KBM-7 (cell line): ENCODE measurements at places on chromosomes 12 and 14.

DNA sequence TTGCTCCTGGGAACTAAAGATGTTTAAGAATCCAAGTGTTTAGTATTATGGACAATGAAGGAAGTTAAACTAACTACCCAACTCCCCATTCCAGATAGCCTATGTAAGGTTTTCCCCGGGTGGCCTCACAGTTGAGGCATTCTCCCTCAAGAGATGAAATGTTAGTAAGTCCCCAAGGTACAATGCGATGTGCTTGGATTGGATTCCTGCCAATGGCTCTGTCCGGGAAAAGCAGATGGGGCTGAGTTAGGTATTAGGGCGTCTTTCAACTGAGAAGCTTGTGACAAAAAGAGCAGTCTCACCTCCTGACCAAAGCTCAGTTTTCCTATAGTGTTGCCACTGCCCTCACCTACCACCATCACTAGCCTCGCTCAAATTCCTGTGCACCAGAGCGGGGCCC, 64.8 kb upstream of the E2F7 start:
- no peak for DNase-seq

GRCh38 chr12:31874961-31875608, 84.1 kb upstream of the RESF1 start:
- DNase-seq, result peak; percentile 90

DNA sequence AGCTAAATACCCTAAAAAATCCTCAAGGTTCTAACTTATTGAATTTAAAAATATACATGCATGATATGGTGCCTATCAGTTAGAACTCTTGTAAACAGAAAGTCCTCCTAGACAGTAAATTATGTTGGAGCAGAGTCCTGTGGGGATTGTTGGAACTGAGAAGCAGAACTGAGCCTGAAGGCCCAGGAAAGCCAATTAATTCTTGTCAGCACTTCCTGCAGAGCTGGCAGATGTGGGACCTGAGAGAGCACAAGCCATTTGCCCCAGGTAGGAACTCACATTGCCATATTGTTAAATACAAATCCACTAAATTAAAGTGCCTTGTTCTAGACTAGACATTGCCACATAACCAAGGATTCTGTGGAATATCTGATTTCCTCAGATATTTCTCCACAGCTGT, 117.1 kb downstream of the RTN1 start:
- DNase-seq, result no peak

GRCh38 chr14:106459971-106460730, 933.8 kb downstream of the TMEM121 start:
- DNase-seq, result peak; percentile 38

DNA sequence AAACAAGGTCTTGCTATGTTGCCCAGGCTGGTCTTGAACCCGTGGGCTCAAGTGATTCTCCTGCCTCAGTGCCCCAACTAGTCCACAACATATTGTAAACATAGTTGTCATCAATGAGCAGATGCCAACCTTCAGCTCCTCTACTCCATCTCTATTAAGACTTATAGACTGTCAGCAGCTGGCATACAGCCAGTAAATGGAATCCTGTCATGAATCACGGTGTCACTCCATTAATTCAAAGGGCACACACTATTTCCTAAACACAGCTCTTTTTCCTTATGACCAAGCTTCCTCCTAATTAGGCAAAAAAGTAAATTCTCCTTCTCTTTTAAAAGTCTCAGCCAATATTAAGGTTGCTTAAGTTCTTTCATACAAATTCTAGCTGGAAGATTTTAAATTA, 111.2 kb downstream of the ITPR2 start:
- DNase-seq, result no peak

- DNase-seq, result no peak
These were observed 30.3 kb downstream of the NDUFA12 start for GRCh38 chr12:94973221-94973620.

GRCh38 chr14:24631749-24632335, 2.1 kb downstream of the GZMB start:
- no peak for DNase-seq

DNA sequence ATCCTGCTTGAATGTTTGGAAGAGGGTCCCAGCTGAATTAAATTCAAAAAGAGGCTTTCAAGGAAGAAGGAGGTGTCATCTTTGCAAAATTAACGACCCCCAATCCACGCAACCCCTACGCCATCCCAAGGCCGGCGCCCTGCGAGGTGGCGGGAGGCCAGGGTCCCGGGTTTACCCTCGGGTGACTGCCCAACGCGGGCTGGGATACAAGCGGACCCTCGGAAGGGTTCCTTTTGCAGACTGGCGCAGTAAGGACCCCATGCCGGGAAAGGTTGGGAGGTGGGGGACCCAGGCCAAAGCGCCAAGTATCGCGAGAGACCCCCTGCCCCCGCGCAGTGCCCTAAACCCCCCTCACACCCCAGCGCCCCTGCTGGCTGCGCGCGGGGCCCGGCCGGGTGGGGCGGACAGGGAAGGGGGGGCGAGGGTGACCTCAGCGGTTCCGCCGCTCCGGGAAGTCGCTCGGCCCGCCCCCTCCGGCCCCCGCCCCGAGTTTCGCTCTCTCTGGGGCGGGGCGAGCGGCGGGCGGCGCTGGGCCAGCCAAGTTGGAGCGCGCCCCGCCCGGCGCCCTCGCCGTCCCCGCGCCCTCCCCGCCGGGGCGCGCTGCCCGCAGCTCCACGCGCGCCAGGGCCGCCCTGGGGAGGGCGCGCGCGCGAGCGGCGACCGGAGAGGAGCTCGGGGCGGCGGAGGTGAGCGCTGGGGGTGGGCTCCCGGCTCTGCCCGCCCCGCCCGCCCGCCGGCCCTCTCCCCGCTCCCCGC, 708 bp upstream of the ZBTB42 start:
- DNase-seq, result peak; percentile 51

DNA sequence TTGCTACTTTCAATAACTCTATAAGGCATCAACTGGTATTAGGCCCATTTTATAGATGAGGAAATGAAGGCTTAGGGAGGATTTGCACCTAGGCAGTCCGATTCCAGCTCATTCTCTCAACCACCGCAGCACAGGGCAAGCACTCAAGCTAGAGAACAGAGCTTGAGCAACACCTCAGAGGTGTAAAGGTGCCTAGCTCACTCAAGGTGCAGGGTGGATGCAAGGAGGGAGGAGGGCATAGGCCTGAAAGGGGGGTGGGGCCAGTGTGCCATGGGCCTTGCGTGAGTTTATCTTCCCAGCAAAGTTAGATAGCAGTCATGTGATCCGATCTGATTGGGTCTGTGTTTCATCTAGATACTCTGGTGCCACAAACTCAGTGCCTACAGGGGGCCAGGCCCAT, 10.2 kb upstream of the EMP1 start:
- no peak for DNase-seq

DNA sequence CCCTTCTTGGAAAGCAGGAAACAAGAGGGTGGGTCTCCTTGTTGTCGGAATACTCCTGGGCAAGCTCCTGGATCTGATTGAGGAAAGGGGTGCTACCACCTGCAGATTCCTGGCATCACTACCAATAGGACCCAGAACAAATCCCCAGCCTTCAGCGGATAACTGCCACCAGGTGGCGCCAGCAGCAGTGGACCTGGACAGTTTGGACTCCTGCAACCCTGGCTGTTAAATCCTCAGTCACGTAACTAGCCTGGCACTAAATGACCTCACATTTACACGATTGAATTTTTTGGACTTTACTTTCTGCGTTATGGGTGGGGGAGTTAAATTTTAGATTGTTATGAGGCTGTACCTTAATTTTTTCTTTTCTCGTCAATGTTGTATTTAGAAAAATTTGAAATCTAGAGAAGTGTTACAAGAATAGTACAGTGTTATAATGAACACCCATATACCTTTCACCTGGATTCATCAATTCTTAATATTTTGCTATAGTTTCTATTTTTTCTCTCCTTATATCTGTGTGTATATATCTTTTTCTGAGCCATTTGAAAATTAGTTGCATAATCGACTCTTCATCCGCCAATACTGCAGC, 95.6 kb downstream of the GAS2L3 start:
- DNase-seq, result peak; percentile 71

GRCh38 chr14:59356767-59357166, 108.4 kb downstream of the GPR135 start:
- DNase-seq, result no peak

DNA sequence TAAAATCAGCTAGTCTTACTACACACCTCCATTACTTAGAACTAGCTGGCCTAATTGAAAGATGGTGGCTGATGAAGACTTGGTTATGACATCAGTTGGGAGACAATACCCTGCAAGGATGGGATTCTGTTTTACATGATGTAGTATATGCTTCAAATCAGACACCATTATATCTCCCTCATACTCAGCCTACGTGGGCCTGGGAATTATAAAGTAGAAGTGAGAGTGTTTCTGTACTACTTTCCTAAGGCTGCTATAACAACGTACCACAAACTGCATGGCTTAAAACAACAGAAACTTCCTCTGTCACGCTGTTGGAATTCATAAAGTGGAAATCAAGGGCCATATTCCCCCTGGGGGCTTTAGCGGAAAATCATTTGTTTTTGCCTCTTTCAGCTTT, 190.4 kb downstream of the PAH start:
- no peak for DNase-seq

- no peak for DNase-seq
These were observed 432 bp downstream of the C14orf93 start for GRCh38 chr14:23009483-23009938.

- no peak for DNase-seq
These were observed 186.6 kb downstream of the CACNA1C start for GRCh38 chr12:2239381-2239871.
